Uterus (tissue), 4 donors: ENCODE measurements at places on chromosomes 2 and 18. TPM values are rescaled to one million over a fixed set of nuclear protein-coding genes. Genes with fewer than 3 reads are reported as not detected.

The PLB1 gene
- total RNA-seq = 3.8 TPM

GRCh38 chr2:20525041-20526035, 78.5 kb downstream of the RHOB start:
- DNase-seq = peak; percentile 67

DNA sequence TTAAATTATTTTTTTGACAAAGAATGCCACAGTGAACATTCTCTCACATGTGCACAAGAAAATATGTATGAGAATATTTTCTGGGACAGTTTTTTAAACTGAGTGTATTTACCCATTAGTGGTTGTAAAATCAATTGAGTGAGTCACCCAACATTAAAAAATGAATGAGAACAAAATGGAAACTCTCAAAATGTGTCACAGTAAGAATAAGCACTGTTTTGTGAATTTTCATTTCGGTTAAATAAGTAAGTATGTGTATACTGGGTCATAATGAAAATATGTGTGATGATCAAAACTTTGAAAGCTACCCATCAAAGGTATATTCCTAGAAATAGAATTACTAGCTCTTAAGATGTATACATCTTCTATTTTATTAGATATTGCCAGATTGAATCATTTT, 11.6 kb downstream of the BABAM2 start:
- no peak for DNase-seq

The PDE11A gene
- 2.3 TPM for total RNA-seq

The C1QL2 gene
- not detected for total RNA-seq

The BARD1 gene
- 63.3 TPM for total RNA-seq

DNA sequence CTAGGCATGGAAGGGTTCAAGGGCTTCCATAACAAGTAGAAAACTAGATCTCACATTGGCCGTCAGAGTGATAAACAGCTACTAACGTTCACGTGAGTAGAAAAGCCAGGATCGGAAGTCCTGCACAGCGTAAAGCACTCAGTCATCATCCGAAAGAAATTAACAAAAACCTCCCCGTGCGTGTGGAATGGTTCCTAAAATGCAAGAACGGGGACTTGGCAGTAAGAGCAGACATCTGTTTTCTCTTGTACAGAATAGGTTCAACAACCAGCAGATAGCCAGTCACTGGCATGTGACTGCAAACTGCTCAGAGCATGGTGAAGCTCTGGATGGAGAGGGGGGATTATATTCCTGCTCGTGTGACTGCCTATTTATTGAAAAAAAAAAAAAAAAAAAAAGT, 106.9 kb upstream of the ITGB6 start:
- DNase-seq = peak; percentile 70

GRCh38 chr2:220334210-220334609, 706.8 kb downstream of the SLC4A3 start:
- DNase-seq = no peak

DNA sequence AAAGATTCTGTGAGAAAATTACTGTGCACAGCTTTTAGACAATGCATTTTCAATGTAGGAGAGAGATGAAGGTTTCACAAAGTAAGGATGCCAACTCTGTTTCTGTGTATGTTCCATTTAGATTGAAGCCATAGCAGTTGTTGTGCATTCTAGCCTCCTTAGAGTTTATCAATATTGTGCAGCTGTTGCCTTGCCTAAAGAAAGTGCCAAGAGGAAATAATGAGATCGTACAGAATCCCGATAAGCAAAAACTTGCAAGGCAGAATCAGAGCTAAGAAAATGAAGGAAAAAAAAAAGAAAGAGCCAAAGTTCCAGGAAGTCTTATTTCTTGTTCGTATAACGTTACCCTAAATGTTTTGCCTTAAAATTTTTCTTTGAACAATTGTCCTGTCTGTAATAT, 965.0 kb downstream of the DCDC2C start:
- DNase-seq = no peak

GRCh38 chr2:28349546-28350165, 43.0 kb upstream of the FOSL2 start:
- DNase-seq = no peak

- no peak for DNase-seq
Observed at GRCh38 chr2:237735798-237736197, 62.8 kb upstream of the RBM44 start.

DNA sequence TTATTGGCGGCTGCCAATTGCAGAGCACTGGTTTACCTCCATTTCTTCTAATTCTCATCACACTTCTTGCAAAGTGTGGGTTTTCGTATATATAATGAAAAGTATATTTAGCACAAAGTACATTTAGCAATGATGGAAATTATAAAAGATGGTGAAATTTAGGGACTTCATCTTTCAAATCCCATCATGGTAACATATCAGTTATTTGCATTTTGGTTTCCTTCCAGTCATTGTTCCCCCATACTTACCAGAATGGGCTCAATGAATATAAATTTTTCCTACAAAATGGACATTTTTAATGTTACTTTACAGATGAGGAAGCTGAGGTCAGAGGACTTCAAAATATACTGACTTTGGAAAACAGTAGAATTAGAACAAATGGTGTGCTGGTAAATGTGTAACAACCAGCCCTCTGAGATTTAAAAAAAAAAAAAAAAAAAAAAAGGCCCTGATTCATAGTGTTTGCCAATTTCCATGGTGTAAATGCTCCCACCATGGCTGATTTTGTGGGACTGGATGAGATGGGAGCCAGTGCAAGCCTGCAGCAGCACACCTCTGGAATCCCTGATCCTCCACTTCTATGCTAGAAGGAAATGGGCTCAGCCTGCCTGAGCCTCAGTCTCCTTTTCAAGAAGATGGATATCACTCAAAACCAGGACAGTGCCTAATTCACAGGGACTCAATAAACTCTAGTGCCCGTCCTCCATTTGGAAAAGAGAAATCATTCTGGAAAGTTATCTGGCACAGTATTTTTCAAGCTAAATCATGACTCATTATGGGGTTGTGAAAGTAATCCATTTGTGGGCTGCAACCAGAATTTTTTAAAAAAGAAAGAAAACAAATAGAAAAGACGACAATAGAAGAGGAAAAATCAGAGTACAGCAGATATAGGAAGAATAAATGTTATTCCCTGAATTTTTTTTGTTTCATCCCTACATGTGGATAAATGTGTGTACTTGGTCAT, 34.0 kb downstream of the LBH start:
- peak; percentile 11 for DNase-seq

The TMEM37 gene
- total RNA-seq = 3.7 TPM

DNA sequence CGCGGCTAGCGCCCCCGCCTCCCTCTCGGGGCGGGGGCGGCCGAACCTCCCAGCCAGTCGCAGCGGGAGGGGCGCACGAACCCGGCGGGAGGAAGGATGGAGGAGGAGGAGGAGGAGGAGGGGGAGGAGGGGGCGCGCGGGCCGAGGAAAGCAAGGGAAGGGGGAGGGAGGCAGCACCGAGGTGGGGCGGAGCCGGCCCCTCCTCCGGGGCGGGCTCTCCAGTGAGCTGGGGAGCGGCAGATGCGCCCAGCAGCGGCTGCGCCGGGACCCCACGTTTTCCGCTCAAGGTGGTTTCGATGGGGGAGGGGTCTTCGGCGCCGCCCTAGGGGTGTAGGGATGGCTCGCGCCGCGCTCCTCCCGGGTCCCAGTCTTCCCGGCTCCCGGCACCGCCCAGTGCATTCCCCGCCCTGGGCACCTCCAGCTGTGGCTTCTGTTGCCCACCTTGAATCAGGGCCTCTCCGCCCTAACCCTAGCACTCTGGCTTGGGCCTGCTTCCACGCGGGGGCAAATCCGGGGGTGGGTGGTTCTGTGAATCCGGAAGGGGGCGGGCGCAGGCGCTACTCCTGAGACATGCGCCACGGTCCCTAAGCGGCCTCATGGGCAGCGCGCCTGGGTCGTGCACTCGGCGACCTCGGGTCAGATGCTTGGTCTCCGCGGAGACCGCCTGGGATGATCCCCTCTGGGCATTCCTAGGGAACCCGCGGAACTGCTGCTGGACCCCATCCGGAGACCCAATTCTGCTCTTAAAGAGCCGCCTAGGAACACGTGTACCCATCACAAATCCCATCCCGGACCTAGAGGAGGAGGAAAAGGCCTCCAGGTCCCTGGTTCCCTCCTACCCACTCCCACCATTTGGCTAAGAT, at the start of gene FBXO41:
FBXO41 (minus strand) TSS at position 183 of the 863 bp plus-strand sequence. CDS start 14,848 bp downstream, outside the sequence.
- peak; percentile 38 for DNase-seq

The MRPL44 gene
- 5.9 TPM for total RNA-seq

DNA sequence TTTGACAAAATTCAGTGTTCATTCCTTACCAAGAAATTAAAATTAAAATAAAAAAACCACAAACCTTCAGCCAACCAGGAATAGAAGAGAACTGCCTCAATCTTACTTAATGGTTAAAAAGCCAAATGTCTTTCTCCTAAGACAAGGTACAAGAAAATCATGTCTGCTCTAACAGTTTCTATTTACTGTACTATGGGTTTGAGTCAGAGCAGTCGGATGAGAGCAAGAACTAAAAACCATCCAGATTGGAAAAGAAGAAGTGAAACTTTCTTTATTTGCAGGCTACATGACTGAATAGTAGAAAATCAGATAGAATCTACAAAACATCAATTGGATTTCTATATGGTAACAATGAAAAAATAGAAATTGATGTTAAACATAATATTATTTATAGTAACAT, 555.5 kb upstream of the TNP1 start:
- DNase-seq = no peak

GRCh38 chr2:99842451-99842850, 299.9 kb downstream of the AFF3 start:
- DNase-seq = no peak

GRCh38 chr18:2573408-2573807, 2.1 kb downstream of the NDC80 start:
- no peak for DNase-seq

DNA sequence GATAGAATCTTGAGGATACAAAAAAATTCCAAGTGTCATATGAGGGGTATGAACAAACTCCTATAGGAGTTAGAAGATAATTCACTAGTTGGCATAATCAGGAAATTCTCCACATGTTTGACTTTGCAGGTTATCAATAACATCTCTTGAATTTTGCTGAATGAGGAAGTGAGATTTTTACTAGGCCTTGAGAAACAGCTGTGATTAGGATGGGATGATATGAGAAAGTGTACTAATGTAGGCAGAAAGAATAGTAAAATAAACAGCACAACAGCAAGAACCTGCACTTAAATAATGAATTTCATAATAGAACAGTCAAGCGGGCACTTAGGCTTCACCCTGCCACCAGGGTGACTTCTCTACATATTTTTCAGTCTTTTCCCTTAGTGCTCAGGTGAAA, 570.8 kb upstream of the CRIM1 start:
- no peak for DNase-seq

The DUSP19 gene
- 1.3 TPM for total RNA-seq

DNA sequence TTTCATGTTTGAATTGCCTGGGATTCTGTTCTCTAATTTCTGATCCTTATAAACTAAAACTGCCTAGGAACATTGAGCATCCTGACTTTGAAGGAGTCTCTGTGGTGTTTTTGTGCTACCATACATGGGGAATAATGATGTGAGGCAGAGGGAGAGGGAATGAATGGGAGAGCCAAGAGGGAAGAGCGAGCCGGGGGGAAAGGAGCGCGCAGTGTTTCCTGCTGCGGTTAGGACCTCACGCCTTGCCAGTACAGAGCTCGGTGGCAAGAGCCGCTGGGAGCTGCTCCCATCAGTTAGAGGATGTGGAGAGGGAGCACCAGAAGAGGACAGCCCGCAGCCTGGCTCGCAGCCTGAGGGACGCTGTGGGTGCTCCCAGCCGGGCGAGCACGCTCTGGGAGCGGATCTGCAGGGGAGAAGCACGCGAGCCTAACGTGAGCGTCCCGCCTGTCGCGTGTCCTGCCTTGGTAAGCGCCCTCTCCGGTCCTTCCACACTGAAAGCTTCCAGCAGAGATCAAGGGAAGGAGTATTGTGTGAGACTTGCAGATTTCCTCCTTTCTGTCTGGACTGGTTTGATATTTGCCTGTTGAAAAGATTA, 114.7 kb downstream of the FAM210A start:
- DNase-seq = peak; percentile 50

The CHRNA1 gene
- not detected for total RNA-seq

- DNase-seq = no peak
Observed at GRCh38 chr2:138596403-138596802, 94.8 kb downstream of the SPOPL start.

DNA sequence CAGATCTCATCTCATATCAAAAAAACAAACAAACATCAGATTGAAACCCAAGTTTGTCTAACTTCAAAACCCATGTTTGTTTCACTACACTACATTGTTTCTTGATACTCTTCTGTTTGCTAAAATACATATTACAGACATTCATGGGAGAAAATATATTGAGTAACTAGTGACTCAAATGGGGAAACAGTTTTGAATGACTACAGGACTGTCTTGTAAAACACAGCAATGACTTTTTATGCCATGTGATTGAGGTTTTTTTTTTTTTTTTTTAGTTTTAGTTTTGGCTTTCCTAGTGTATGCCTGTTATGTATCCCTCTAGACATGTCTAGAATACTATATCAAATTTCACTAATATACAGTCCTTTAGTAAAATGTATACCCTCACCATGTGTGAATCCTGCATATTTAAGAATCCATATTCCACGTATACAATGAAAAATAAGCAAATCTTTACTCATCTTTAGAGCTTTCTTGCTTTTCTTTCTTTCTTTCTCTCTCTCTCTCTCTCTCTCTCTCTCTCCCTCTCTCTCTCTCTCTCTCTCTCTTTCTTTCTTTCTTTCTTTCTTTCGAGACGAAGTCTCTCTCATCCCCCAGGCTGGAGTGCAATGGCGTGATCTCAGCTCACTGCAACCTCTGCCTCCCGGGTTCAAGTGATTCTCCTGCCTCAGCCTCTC, 46.6 kb upstream of the SERTAD2 start:
- DNase-seq = no peak

GRCh38 chr2:233449081-233449901, 95.0 kb downstream of the DGKD start:
- peak; percentile 16 for DNase-seq

The ARHGAP28 gene
- total RNA-seq = 11.3 TPM

GRCh38 chr18:23336101-23336500, 117.0 kb upstream of the RIOK3 start:
- DNase-seq = no peak

DNA sequence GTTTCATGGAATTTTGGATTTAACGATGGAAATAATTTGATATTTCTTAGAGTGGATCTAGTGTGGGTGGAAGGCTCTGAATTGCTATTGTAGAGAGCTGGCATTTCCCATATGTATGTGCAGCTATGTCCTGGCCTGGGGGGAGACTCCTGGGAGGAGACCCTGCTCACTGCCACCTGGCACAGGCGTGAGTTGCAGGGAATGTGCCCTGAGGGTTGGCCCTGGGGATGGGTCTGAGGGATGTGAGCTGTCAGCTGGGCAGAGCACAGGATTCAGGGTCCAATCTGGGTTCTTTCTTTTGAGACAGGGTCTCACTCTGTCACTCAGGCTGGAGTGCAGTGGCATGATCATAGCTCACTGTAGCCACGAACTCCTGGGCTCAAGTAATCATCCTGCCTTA, 120.2 kb downstream of the CLIP4 start:
- no peak for DNase-seq

The IL1R2 gene
- total RNA-seq = 4.5 TPM

The ANKRD36 gene
- 56.5 TPM for total RNA-seq

The KLF7 gene
- 24.8 TPM for total RNA-seq

The NT5C1B gene
- not detected for total RNA-seq

DNA sequence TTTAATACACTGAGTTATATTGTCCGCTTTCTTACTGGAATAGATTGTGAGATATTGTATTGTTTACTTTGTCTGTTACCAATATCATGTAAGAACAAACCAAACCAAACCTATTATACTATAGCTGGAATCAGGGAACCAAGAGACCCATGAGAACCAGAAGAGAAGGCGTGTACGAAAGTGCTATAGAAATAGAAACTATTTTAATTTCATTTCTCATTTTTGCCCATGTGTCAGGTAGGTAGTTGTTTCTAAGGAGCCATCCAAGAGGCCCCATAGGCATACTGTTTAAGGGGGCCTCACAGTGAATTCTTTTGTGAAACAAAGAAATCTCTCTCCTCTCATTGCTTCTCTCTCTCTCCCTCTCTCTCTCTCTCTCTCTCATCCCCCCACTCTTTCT, 363.6 kb downstream of the RNF144A start:
- no peak for DNase-seq

The CLIP4 gene
- total RNA-seq = 38.2 TPM
